HFFc6 (cell line): ENCODE measurements at places on chromosomes 5 and 9. TPM values are rescaled to one million over a fixed set of nuclear protein-coding genes. Genes with fewer than 3 reads are reported as not detected.

Gene CARTPT
- total RNA-seq = not detected in 3 replicates

Gene PRRX2
- 35.5 to 119 TPM (median 36.6 TPM) in 3 replicates for total RNA-seq

Gene TXNDC8
- not detected in 3 replicates for total RNA-seq

Gene C9
- total RNA-seq = 0.18 TPM in 1 of 2 replicates, not detected in the other

Gene PCDHB12
- 0.57 to 0.83 TPM (median 0.63 TPM) in 3 replicates for total RNA-seq

Gene ACTBL2
- total RNA-seq = not detected in 3 replicates

Gene FGD3
- not detected in 2 replicates for total RNA-seq

Gene ADAMTS6
- total RNA-seq = 27.9 to 29.9 TPM (median 28.2 TPM) in 3 replicates

Gene MTAP
- total RNA-seq = 47.0 to 65.2 TPM (median 50.1 TPM) in 3 replicates

Gene SNCAIP
- total RNA-seq = 0.31 to 2.7 TPM (median 0.44 TPM) in 3 replicates

Gene PCDHA10
- total RNA-seq = not detected in 3 replicates

Gene LCN1
- 0.28 TPM in 1 of 2 replicates, not detected in the other for total RNA-seq
